ENCODE measurements at places on chromosomes 1 and 21.

GRCh38 chr1:61284248-61284854 lies 202.0 kb downstream of the NFIA start:
- no peak for DNase-seq

- no peak for DNase-seq
Observed at GRCh38 chr1:165403835-165404482, 41.0 kb downstream of the RXRG start.

- DNase-seq = no peak
Observed at GRCh38 chr1:58745117-58745516, 38.7 kb downstream of the JUN start.

GRCh38 chr1:62307895-62308492 lies 11.2 kb downstream of the KANK4 start:
- DNase-seq = no peak

GRCh38 chr1:1756661-1757421 lies 21.4 kb downstream of the NADK start:
- DNase-seq = no peak

GRCh38 chr1:18384471-18384870 lies 96.3 kb upstream of the KLHDC7A start:
- no peak for DNase-seq

- DNase-seq = no peak
Observed at GRCh38 chr1:178039891-178040290, 54.0 kb upstream of the RASAL2 start.

DNA sequence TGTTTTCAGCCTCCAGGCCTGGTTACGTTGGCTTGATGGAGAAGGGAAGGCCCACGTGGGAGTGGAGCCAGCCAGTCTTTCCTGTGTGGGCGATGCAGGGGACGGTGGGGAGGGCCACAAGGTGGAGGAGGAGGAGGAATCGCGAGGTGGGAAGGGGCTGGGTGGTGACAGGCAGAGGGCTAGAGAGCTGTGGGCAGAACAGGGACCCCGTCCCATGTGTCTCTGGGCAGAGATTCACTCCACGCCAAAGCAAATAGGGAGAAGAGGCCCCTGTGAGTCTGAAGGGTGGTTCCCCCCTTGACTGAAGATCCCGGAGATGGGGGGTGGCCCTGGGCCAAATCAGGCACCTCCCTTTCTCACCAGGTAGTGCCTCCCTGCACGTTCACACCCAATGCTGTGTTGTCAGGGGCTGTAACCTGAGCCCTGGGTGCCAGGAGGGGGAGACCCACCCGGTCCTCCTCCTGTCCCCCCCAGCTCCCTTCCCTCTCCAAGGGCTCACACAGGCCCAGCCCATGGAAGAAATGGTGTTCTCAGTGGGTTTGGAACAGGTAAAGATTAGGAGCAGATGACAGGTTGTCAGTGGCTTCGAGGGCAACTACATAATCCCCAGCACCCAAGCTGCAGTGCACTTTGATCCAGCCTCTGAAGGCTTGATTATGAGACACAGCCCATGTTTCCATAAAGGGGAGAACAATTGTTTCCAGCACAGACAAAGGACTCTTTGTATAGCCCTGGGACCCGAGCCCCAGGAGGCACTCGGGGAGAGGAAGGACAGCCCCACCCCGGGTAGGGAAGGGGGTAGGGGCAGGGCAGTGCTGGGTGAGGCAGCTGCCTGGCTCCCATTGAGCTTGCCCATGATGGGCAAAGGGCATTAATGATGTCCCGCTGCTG lies 37.7 kb upstream of the GPR37L1 start:
- DNase-seq = no peak

GRCh38 chr1:174818951-174819350 lies 180.8 kb upstream of the CACYBP start:
- no peak for DNase-seq

GRCh38 chr1:25615172-25615541 lies 1.4 kb upstream of the MAN1C1 start:
- DNase-seq = no peak

DNA sequence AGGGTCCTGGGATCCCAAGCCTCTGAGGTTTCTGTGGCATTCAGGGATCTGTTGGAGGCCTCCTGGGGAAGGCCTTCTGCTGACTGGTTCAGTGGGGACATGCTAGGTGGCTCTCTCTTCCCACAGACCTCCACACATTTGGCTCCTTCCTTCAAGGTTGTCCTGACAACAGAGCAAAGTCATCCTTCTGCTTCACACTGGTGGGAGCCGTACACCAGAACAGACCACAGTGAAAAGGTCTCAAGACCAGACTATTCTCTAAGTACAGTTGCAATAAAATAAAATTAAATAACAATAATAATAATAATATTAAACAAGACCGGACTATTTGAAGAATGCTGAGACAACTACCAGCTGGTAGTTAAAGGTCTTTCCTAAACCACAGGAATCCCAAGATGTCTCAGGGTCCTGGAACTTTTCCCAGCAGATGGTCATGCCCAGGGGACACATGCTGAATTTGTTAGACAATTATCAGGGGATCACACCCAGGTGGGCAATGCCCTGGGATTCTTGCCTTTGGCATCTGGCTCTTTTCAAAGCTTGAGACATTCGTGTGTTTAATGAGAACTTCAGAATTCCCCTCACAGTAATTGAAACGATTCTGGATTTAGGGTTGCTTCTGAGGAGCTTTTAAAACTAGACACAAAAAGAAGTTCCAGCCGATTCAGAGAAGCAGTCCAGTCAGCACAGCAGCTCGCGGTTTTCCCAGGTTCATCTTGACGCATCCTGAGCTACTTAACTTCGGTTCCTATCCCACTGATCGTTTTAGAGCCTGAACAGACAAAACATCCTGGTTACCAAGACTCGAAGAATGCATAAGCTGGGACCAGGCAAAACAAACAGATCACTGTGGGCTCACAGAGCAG lies 22.9 kb downstream of the HTR1D start:
- no peak for DNase-seq

DNA sequence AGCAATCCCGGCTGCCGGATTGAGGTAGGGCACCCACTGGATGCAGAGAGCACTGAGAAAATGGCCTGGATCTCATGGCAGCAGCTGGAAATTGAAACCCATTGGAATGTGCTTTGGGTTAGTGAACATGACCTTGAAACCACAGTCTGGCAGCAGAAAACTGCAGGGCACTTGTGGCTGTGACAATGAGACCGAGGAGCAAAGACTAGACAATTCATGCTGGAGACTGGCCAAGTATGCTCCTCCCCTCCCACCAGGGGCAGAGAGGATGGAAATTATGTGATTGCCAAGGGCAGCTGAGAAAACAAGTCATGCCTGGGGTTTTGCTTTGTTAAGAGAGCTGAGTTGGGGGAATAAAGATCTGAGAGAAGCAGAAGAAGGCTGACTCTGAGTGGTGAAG lies 60.7 kb downstream of the ZNF697 start:
- no peak for DNase-seq

DNA sequence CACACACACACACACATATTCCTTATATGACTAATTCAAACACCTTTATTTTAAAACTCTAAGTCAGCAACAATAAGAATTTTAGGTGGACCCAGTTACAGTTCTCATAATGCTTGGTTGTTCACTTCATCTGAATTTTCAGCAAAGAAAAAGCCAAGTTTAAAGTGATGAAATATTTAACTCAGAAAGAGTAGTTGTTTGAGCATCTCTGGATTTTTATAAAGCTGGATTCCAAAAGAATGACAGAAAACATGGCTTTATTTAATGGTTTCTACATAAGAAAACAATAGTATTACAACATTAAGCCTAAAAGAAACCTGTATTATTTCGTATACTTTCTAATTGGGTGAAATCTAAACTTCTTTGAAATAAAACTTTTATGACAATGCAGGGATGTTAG lies 54.2 kb upstream of the ADAMTS5 start:
- no peak for DNase-seq

- DNase-seq = no peak
Observed at GRCh38 chr1:100720101-100720500, 559 bp downstream of the VCAM1 start.

Data from activated naive CD4-positive, alpha-beta T cell (primary cell).